Breast epithelium (tissue), 4 donors: ENCODE measurements at places on chromosomes 16 and 17. TPM values are rescaled to one million over a fixed set of nuclear protein-coding genes. Genes with fewer than 3 reads are reported as not detected.

GRCh38 chr16:3171855-3172593 is 16.0 kb upstream of the OR1F1 start:
- no peak for DNase-seq
- H3K36me3 ChIP-seq: no peaks in the 10 kb centered on the region
- no peaks in the 10 kb centered on the region for H3K4me1 ChIP-seq
- no peak overlapping the region for H3K27ac ChIP-seq
- H3K27me3 ChIP-seq: peaks cover 89% of the 10 kb centered on the region

DNA sequence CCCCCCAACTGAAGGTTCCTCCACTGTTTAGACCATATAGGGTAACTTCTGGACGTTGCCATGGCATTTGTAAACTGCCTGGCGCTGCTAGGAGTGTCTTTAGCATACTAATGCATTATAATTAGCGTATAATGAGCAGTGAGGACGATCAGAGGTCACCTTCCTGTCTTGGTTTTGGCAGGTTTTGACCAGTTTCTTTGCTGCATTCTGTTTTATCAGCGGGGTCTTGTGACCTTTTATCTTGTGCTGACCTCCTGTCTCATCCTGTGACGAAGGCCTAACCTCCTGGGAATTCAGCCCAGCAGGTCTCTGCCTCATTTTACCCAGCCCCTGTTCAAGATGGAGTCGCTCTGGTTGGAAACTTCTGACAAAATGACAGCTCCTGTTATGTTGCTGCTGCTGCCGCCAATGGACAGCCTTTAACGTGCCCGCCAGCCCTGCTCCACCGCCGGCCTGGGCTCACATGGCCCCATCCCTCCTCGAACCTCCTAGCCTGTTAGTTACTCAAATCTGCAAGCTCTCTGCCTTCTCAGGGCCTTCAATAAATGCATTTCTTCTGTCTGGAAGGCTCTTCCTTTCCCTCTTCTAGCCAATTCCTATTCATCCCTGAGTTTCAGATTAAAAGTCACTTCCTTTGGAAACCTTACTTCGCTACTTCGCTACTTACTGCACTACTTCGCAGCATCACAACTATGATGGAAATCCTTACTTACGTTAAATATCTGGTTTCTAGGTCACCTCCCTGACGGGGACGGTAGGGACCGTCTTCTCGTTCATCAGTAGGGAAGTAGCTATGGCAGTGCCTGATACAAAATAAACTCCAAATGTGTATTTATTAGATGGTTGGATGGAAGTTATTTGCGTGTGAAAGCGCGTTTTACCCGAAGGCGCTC is 640 bp upstream of the NAGLU start:
- H3K36me3 ChIP-seq: no peaks in the 10 kb centered on the region
- H3K27me3 ChIP-seq: no peaks in the 10 kb centered on the region
- peak overlapping the region; percentile 98 for H3K27ac ChIP-seq
- H3K4me1 ChIP-seq: no peaks in the 10 kb centered on the region

GRCh38 chr16:56749672-56750491 is 20.0 kb downstream of the NUP93 start:
- no peak overlapping the region for H3K27ac ChIP-seq
- H3K36me3 ChIP-seq: no peaks in the 10 kb centered on the region
- no peaks in the 10 kb centered on the region for H3K4me1 ChIP-seq
- no peak for DNase-seq

DNA sequence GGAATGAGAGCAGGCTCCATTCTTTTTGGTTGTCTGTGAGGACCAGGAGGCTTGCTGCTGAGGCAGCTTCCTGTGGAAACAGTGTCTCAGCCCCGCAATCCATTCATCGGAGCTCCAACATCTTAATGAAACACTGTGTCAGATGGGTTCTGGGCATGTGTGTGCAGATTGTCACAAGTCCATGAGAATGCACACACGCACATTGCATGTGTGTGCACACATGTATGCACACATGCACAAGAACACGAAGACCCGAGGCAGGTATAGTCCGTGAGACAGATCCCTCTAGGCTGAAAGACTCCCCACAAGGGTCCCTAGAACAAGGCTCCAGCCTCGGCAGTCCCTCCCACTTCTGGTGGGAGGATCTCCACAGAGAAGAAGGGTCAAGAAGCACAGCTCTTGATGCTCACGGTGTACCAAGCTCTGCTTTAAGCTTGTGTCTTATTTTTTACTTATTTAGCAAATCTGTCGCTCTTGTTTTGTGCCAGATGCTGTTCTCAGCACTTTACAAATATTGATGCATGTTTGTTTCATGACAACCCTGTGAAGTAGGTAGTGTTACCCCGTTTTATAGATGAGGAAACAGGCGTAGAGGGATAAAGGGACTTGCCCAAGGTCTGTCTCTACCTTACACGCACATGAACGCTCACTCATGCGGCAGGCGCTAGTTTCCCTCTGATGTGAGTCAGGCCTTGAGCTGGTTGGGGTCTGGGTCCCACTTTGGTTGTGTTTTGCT is 213.1 kb downstream of the SEC14L1 start:
- DNase-seq: no peak
- no peak overlapping the region for H3K4me3 ChIP-seq
- H3K4me1 ChIP-seq: no peaks in the 10 kb centered on the region
- H3K27ac ChIP-seq: peak overlapping the region; percentile 52
- no peaks in the 10 kb centered on the region for H3K27me3 ChIP-seq

- no peaks in the 10 kb centered on the region for H3K36me3 ChIP-seq
- peak overlapping the region; percentile 89 for H3K27ac ChIP-seq
- H3K4me3 ChIP-seq: peak overlapping the region; percentile 57
Measured at GRCh38 chr17:80833952-80834892, 157.4 kb upstream of the CHMP6 start.

DNA sequence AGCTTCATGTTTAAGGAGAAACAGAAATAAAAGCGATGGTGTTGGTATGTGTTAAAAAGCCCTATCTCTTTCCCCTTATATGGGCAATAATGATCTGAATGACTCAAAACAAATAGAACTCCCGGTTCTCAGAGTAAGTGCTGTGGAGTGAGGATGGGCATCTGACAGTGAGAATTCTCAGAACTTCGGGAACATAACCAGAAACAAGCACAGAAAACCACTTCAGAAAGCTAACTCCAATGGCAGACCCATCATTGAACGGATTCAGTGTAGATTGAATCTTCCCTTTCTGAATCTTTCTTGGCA is 67.2 kb downstream of the CDH8 start:
- H3K36me3 ChIP-seq: no peaks in the 10 kb centered on the region
- no peak overlapping the region for H3K27ac ChIP-seq
- no peaks in the 10 kb centered on the region for H3K27me3 ChIP-seq
- no peak for DNase-seq

- no peaks in the 10 kb centered on the region for H3K4me1 ChIP-seq
- no peaks in the 10 kb centered on the region for H3K36me3 ChIP-seq
- peak overlapping the region; percentile 88 for H3K27ac ChIP-seq
Measured at GRCh38 chr17:13016881-13017654, 759 bp downstream of the ELAC2 start.

DNA sequence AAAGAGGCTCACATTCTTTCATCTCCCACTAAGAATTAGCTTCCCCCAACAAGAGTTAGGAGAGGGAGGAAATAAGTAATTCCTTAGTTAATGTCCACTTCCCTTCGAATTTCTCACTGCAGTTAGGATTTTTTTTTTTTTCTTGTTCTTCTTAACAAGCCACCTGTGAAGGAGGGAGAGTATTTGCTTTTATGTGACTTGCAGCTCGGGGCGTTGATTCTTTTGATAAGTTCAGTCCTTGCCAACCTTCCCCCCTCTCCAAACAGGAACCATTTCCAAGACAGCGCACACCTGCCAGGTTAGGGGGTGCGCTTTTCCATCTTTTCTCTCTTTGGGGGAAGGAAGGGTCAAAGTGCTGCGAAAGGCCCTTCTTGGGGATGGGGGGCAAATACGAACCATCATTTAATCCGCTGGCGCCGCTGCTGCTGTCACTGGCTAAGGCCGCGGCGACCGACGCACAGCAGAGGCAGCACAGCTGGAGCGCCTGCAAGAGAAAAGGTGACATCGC is 758 bp downstream of the ADAMTS18 start:
- no peaks in the 10 kb centered on the region for H3K4me1 ChIP-seq
- H3K36me3 ChIP-seq: no peaks in the 10 kb centered on the region
- H3K4me3 ChIP-seq: peak overlapping the region; percentile 38
- peaks cover 22% of the 10 kb centered on the region for H3K27me3 ChIP-seq
- no peak for DNase-seq

DNA sequence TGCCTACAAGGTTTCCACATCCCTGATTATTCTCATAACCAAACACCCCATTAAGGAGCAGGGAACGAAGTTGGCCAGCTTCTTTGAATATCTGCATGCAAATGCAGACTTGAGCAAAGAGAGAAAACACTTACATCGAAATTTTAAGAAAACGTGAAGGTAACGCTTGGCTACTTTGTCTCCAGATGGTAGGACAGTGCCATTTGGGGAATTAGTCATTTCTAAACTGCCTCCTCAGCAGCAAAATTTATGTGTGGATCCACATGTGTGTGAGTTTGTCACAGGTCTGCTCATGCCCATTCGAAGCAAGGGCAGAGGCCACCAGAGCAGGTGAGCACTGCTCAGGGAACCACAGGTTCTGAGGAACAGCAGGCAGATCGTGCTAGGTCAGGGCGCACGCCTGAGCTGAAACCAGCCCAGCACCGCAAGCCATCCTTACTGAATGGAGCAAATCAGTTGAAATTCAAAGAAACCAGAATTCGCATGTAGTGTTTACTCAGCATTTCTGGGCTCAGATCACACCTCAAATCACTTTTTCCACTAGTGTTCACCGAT is 80.1 kb downstream of the SOCS1 start:
- no peak overlapping the region for H3K4me3 ChIP-seq
- no peaks in the 10 kb centered on the region for H3K36me3 ChIP-seq
- peaks cover 1% of the 10 kb centered on the region for H3K4me1 ChIP-seq
- no peaks in the 10 kb centered on the region for H3K27me3 ChIP-seq
- DNase-seq: no peak
- no peak overlapping the region for H3K27ac ChIP-seq

GRCh38 chr17:57898487-57899311 is 48.9 kb upstream of the MRPS23 start:
- no peaks in the 10 kb centered on the region for H3K27me3 ChIP-seq
- H3K4me1 ChIP-seq: peaks cover 60% of the 10 kb centered on the region
- DNase-seq: no peak
- H3K27ac ChIP-seq: peak overlapping the region; percentile 94

DNA sequence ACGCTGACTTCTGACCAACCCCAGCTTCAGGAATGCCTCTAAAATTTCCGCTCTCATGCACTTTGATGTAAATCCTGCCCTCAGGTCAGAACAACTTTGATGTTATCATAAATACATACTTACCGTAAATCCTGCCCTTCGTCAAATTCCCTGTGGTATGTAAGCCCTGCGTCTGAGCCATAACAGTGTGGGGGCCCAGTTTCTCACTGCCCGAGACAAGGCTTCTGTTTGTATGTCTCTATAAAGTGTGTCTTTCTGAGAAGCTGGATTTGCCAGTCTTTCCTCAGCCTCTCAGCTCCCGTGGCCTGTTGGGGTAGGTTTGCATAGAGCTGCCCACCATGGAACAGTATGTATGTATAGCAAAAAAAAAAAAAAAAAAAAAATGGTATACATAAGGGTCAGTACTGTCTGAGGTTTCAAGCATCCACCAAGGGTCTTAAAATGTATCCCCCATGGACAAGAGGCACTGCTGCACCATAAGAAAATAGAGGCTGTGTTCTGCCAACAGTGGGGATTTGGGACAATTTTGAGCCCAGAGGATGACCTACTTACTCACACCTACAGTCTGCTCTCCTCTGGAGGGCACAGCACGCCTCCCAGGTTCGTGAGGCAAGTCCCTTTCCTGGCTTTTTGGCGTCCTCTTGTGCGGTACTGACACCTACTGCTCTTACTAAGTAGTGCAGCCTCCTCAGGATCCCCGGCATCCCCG is 17.5 kb downstream of the PRMT7 start:
- H3K4me3 ChIP-seq: no peak overlapping the region
- H3K4me1 ChIP-seq: no peaks in the 10 kb centered on the region
- no peaks in the 10 kb centered on the region for H3K27me3 ChIP-seq
- no peaks in the 10 kb centered on the region for H3K36me3 ChIP-seq

- no peak for DNase-seq
- H3K27me3 ChIP-seq: no peaks in the 10 kb centered on the region
- no peaks in the 10 kb centered on the region for H3K36me3 ChIP-seq
- H3K27ac ChIP-seq: no peak overlapping the region
Measured at GRCh38 chr17:6936370-6937028, 59.4 kb upstream of the ALOX12 start.

DNA sequence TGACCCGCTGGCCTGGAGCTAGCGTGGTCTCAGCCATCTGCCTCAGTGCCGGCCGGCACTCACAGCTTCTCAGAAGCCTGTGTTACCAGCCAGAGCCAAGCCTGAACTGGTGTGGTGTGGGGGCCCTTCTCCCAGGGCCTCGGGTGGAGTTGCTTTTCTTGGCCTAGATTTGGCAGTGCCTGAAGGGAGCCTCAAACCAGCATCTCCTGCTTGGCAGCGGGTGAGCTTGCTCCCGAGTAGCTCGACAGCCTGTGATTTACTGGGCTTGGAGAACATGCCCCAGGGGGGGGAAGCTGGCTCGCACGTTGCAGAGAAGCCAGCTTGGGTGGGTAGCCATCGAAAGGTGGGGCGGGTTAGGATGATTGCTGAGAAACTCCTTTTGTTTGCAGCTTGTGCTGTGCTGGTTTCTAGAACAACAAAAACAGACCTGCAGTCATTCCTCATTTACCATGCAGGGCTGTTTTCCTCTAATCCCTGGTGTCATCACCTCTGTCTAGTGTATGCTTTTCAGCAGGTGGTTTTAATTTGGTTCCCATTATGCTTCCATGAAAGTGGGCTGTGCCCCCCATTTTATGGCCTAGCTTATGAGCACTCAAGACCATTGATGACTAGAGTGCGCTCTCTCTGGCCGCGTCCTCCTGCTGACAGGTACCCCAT is 42.2 kb downstream of the TBCD start:
- no peaks in the 10 kb centered on the region for H3K4me1 ChIP-seq
- no peak for DNase-seq
- H3K27me3 ChIP-seq: no peaks in the 10 kb centered on the region
- no peak overlapping the region for H3K27ac ChIP-seq
- no peaks in the 10 kb centered on the region for H3K36me3 ChIP-seq
- H3K4me3 ChIP-seq: no peak overlapping the region

GRCh38 chr17:1004769-1005295 is 7.9 kb downstream of the TIMM22 start:
- H3K4me3 ChIP-seq: no peak overlapping the region
- H3K4me1 ChIP-seq: peaks cover 21% of the 10 kb centered on the region
- no peaks in the 10 kb centered on the region for H3K27me3 ChIP-seq
- peak overlapping the region; percentile 76 for H3K27ac ChIP-seq
- no peaks in the 10 kb centered on the region for H3K36me3 ChIP-seq

- DNase-seq: no peak
- H3K36me3 ChIP-seq: no peaks in the 10 kb centered on the region
- H3K4me3 ChIP-seq: no peak overlapping the region
- no peaks in the 10 kb centered on the region for H3K27me3 ChIP-seq
Measured at GRCh38 chr16:27197004-27197403, 6.3 kb upstream of the KDM8 start.

- H3K36me3 ChIP-seq: no peaks in the 10 kb centered on the region
- DNase-seq: no peak
- H3K4me1 ChIP-seq: no peaks in the 10 kb centered on the region
- H3K27me3 ChIP-seq: no peaks in the 10 kb centered on the region
Measured at GRCh38 chr16:56203052-56203451, 11.8 kb downstream of the GNAO1 start.

The PPL gene
- total RNA-seq: 97.5 TPM

The EVPLL gene
- 0.73 TPM for total RNA-seq

The MKS1 gene
- 21.1 TPM for total RNA-seq

The C17orf78 gene
- total RNA-seq: not detected
